CD4-positive, alpha-beta T cell treated with Interleukin-12 subunit alpha and Interleukin-12 subunit beta, for 1 hour (primary cell): ENCODE measurements at places on chromosomes 13 and 19.

GRCh38 chr19:13621413-13621812, 115.1 kb upstream of the CACNA1A start:
- DNase-seq, result peak; percentile 2

- DNase-seq, result no peak
Observed at GRCh38 chr13:80083853-80084676, 256.9 kb downstream of the SPRY2 start.

DNA sequence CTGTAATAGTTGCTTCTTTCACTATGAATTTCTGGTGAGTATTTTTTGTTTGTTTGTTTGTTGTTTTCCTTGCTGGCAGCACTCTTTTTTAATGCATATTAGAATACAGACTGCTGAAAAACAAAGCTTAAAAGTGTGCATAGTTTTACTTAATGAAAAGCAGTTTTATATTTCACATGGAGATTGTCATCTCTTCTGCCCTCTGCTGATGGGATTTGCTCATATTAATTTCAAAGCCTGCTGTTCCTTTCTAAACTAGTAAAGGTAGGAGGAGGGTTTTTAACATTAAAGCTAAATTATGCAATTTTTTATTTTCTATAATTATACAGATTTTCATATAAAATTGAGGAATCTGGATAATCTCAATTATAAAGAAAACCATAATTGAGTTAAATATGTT, 692.6 kb upstream of the SLITRK1 start:
- DNase-seq, result no peak

DNA sequence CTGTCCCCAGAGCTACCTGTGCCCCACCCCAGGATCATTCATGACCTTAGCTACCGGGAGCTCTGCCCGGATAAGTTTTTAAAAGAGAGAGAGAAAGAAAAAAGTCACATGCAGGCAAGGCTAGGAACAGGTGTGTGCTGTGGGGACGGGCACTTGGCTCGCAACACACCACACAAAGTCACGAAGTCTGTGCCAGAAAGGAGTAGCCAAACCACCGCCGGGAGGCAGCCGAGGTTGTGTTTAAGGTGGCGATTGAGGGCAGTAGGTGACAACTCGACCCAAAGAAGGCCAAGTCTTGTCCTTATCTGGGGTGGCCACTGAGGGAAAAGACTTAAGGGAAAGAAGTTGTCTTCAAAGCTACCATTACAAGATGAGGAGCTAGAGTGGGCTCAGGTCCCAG, 4.6 kb upstream of the TSHZ3 start:
- no peak for DNase-seq

DNA sequence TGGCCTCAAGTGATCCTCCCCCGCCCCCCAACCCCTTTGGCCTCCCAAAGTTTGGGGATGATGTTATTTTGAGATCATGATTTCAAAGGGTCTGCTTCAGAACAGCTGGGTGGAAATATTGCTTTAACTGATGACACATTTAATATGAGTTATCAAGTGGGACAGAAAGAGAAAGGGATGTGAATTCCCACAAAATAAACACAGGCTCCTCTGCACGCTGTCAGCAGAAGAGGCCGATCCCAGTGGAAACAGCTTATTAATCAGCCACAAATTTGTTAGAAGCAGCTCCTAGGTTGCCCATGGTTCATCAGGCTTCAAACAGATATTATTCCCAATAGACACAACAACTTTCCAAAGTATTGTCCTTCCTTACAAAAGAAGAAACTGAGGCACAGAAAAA, 4.7 kb downstream of the DCLK1 start:
- no peak for DNase-seq
